ENCODE measurements at places on chromosomes 3 and 15. TPM values are rescaled to one million over a fixed set of nuclear protein-coding genes. Genes with fewer than 3 reads are reported as not detected.

The ZNF385D gene
- 5.9 TPM for total RNA-seq

DNA sequence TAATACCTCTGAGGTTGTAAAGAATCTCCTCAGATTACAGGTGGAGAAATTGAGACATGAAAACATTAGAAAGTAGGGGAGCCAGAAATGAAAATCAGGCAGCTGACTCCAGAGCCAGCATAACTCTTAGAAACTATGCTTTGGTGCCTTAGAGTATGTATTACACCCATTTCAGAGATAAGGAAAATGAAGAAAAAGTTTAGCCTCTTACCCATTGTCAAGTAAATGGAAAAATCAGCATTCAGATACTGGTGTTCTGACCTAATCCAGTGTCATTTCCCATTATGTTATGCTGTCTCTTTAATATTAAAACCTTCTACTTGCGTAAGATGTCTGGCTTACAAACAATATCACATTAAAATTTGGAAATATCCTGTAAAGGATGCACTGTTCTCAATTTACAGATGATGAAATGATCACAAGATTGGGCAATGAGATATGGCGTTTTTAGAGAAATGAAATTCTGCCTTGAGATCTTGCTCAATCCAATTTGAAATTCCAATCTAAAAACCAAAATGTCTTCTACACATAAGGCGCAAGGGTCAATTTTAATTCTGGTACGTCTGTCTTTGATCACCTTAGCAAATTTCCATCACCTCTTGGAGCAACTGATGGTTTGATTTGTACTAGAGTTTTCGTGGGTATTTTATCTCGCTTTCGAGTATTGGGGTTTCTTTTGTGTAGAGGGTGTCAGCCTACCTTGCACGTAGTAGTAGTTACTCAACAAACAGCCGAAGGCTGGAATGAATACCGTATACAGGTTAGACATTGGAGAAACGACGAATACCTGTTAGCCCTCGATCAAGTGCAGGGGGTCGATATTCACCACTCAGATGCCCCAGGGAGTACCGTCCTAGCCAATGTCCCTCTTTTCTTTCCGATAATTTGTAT lies 902 bp upstream of the ZCWPW2 start:
- peak overlapping the region; percentile 75 for H3K4me3 ChIP-seq
- peak overlapping the region; percentile 99 for H3K27ac ChIP-seq
- no peaks in the 10 kb centered on the region for H3K27me3 ChIP-seq
- no peaks in the 10 kb centered on the region for H3K36me3 ChIP-seq
- peak; percentile 33 for DNase-seq

GRCh38 chr3:128382221-128382807 lies 84.4 kb downstream of the DNAJB8 start:
- H3K4me1 ChIP-seq: peaks cover 7% of the 10 kb centered on the region
- H3K4me3 ChIP-seq: no peak overlapping the region
- no peak overlapping the region for H3K27ac ChIP-seq
- H3K36me3 ChIP-seq: no peaks in the 10 kb centered on the region
- DNase-seq: no peak

DNA sequence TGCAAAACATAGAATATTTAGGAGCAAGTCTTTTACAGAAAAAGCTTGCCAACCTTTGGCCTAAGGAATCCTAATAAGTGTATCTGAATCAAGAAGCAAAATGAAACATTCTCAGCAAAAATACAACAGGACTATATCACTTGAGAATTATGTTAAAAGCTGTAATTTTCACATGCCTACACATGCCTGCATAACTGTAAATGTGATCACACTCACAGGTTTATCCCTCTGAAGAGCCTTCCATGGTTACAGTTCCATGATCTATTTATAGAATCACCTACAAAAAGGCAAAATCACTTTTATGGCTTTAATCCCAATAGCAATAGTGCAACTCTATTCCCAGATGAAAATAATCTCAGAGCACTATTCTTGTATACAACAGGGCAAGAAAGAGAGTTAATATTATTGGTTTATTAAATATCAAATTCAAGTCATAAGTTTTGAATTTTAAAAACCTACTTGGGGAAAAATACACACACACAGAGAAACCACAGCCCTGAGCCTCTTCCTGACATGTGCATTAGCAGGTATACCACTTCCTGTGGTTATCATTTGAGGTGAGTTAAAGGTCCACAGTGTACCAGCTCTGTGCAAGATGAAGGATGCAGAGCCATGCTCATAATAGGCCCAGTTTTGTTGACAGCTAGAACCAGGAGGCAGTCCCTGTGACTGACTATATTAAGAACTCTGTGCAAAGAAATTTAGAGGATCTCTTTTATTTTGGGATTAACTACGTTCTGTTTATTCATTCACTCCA lies 252.5 kb upstream of the TGFBR2 start:
- H3K27me3 ChIP-seq: no peaks in the 10 kb centered on the region
- H3K4me1 ChIP-seq: peaks cover 24% of the 10 kb centered on the region
- H3K27ac ChIP-seq: no peak overlapping the region
- no peak overlapping the region for H3K4me3 ChIP-seq
- H3K36me3 ChIP-seq: no peaks in the 10 kb centered on the region

GRCh38 chr3:152638707-152639450 lies 196.1 kb upstream of the P2RY1 start:
- peak; percentile 37 for DNase-seq
- H3K27me3 ChIP-seq: no peaks in the 10 kb centered on the region
- H3K27ac ChIP-seq: no peak overlapping the region
- H3K4me1 ChIP-seq: peaks cover 6% of the 10 kb centered on the region
- H3K4me3 ChIP-seq: peak overlapping the region; percentile 14

GRCh38 chr3:56288258-56288657 lies 180.0 kb downstream of the ERC2 start:
- no peak overlapping the region for H3K27ac ChIP-seq
- no peak for DNase-seq
- H3K36me3 ChIP-seq: no peaks in the 10 kb centered on the region
- H3K4me1 ChIP-seq: no peaks in the 10 kb centered on the region
- H3K4me3 ChIP-seq: no peak overlapping the region

The RLBP1 gene
- total RNA-seq: not detected

GRCh38 chr3:123790254-123791072 lies 93.7 kb downstream of the MYLK start:
- H3K4me3 ChIP-seq: no peak overlapping the region
- DNase-seq: no peak
- H3K36me3 ChIP-seq: no peaks in the 10 kb centered on the region
- no peak overlapping the region for H3K27ac ChIP-seq
- H3K27me3 ChIP-seq: no peaks in the 10 kb centered on the region

GRCh38 chr15:99504823-99505551 lies 60.8 kb upstream of the MEF2A start:
- peaks cover 25% of the 10 kb centered on the region for H3K4me1 ChIP-seq
- DNase-seq: no peak
- peak overlapping the region; percentile 6 for H3K27ac ChIP-seq
- no peaks in the 10 kb centered on the region for H3K36me3 ChIP-seq
- no peaks in the 10 kb centered on the region for H3K27me3 ChIP-seq
- H3K4me3 ChIP-seq: no peak overlapping the region

DNA sequence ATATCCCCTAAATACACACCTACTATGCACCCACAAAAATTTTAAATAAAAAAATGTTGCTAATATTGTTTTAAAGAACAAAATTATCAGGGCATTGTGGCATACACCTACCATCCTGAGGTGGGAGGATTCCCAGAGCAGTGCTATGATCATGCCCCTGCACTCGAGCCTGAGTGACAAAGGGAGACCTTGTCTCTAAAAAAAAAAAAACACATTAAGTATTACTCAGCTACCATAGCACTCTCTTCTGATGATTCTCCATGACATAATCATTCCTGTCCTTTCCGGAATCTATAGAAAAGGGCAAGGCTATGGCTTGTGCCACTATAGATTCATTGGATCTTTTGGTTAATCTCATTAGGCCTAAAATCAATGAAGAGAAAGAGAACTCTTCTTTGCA lies 77.4 kb downstream of the ACAP2 start:
- no peaks in the 10 kb centered on the region for H3K36me3 ChIP-seq
- no peak overlapping the region for H3K27ac ChIP-seq
- H3K27me3 ChIP-seq: no peaks in the 10 kb centered on the region
- no peaks in the 10 kb centered on the region for H3K4me1 ChIP-seq
- DNase-seq: no peak

- no peaks in the 10 kb centered on the region for H3K36me3 ChIP-seq
- H3K4me3 ChIP-seq: no peak overlapping the region
- H3K27me3 ChIP-seq: no peaks in the 10 kb centered on the region
- no peak overlapping the region for H3K27ac ChIP-seq
- DNase-seq: no peak
- no peaks in the 10 kb centered on the region for H3K4me1 ChIP-seq
Measured at GRCh38 chr3:12428126-12428525, 56.2 kb upstream of the TSEN2 start.

- no peak overlapping the region for H3K4me3 ChIP-seq
- peaks cover 51% of the 10 kb centered on the region for H3K4me1 ChIP-seq
- H3K36me3 ChIP-seq: no peaks in the 10 kb centered on the region
- no peak for DNase-seq
- no peak overlapping the region for H3K27ac ChIP-seq
Measured at GRCh38 chr15:74314795-74315438, 52.5 kb downstream of the CYP11A1 start.

GRCh38 chr15:90159213-90159612 lies 41.9 kb upstream of the SEMA4B start:
- no peak for DNase-seq
- H3K27me3 ChIP-seq: no peaks in the 10 kb centered on the region
- peak overlapping the region; percentile 89 for H3K27ac ChIP-seq
- no peaks in the 10 kb centered on the region for H3K36me3 ChIP-seq

- no peaks in the 10 kb centered on the region for H3K27me3 ChIP-seq
- no peak overlapping the region for H3K27ac ChIP-seq
- H3K4me1 ChIP-seq: peaks cover 8% of the 10 kb centered on the region
- no peaks in the 10 kb centered on the region for H3K36me3 ChIP-seq
- H3K4me3 ChIP-seq: no peak overlapping the region
Measured at GRCh38 chr3:128122013-128122412, 1.6 kb downstream of the RUVBL1 start.

- no peak for DNase-seq
- H3K27ac ChIP-seq: no peak overlapping the region
- H3K36me3 ChIP-seq: no peaks in the 10 kb centered on the region
- H3K4me3 ChIP-seq: no peak overlapping the region
Measured at GRCh38 chr3:17149076-17149475, 264.3 kb downstream of the PLCL2 start.

- DNase-seq: no peak
- H3K27me3 ChIP-seq: no peaks in the 10 kb centered on the region
- H3K27ac ChIP-seq: no peak overlapping the region
- no peaks in the 10 kb centered on the region for H3K4me1 ChIP-seq
- H3K4me3 ChIP-seq: no peak overlapping the region
Measured at GRCh38 chr3:127975153-127976029, 60.4 kb downstream of the KBTBD12 start.

DNA sequence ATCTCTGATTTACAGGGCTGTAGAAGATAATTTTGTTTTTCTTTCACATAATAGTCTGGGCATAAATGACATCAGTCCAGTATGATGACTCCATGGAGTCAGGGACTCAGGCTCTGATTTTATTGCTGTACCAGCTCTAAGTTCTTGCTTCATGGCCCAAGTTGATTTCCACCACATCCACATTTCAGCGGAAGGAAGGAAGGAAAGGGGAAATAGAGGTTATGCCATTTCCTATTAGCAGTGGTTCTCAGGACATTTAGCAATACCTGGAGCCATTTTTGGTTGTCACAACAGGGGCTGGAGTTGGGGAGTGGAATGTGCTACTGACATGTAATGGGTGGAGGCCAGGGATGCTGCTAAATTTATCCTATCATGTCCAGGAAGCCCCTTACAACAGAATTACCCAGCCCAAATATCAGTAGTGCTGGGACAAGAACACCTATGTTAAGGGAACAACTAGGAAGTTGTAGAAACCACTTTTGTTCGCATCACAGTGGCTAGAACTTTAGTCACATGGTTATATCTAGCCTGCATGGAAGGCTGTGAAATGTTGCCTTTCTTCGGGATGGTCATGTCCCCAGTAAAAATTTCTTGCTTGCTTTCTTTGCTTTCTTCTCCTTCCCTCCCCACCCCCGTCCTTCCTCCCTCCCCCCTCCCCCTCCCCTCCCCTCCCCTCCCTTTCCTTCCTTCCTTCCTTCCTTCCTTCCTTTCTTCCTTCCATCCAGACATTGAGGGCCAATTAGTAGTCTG lies 42.1 kb downstream of the OXSR1 start:
- no peak overlapping the region for H3K4me3 ChIP-seq
- H3K36me3 ChIP-seq: no peaks in the 10 kb centered on the region
- no peaks in the 10 kb centered on the region for H3K4me1 ChIP-seq
- DNase-seq: no peak
- H3K27ac ChIP-seq: no peak overlapping the region

GRCh38 chr15:43270676-43271306 lies 4.1 kb upstream of the TGM5 start:
- no peaks in the 10 kb centered on the region for H3K4me1 ChIP-seq
- H3K36me3 ChIP-seq: no peaks in the 10 kb centered on the region
- no peaks in the 10 kb centered on the region for H3K27me3 ChIP-seq
- no peak for DNase-seq
- no peak overlapping the region for H3K27ac ChIP-seq

GRCh38 chr15:48604567-48604966 lies 40.9 kb downstream of the FBN1 start:
- H3K27me3 ChIP-seq: no peaks in the 10 kb centered on the region
- no peaks in the 10 kb centered on the region for H3K4me1 ChIP-seq
- no peaks in the 10 kb centered on the region for H3K36me3 ChIP-seq
- no peak overlapping the region for H3K4me3 ChIP-seq
- H3K27ac ChIP-seq: no peak overlapping the region

- H3K36me3 ChIP-seq: no peaks in the 10 kb centered on the region
- no peaks in the 10 kb centered on the region for H3K27me3 ChIP-seq
- no peaks in the 10 kb centered on the region for H3K4me1 ChIP-seq
- H3K27ac ChIP-seq: no peak overlapping the region
- DNase-seq: no peak
- no peak overlapping the region for H3K4me3 ChIP-seq
Measured at GRCh38 chr3:14343338-14344112, 58.9 kb upstream of the SLC6A6 start.

Measured in tibial nerve (tissue), 4 donors.